ENCODE measurements at places on chromosomes 5 and 9. TPM values are rescaled to one million over a fixed set of nuclear protein-coding genes. Genes with fewer than 3 reads are reported as not detected.

GARIN3 gene
- total RNA-seq: not detected

ANKS6 gene
- 66.5 TPM for total RNA-seq

CER1 gene
- 4.1 TPM for total RNA-seq

GRCh38 chr9:34802916-34803315, 93.0 kb upstream of the CCL21 start:
- peaks cover 3% of the 10 kb centered on the region for H3K4me1 ChIP-seq
- H3K27me3 ChIP-seq: peaks cover 42% of the 10 kb centered on the region
- H3K4me3 ChIP-seq: no peak overlapping the region
- H3K27ac ChIP-seq: no peak overlapping the region
- DNase-seq: no peak
- H3K36me3 ChIP-seq: 0 out of 2 replicates have a peak, but pooled peaks cover 3% of the 10 kb centered on the region

DNA sequence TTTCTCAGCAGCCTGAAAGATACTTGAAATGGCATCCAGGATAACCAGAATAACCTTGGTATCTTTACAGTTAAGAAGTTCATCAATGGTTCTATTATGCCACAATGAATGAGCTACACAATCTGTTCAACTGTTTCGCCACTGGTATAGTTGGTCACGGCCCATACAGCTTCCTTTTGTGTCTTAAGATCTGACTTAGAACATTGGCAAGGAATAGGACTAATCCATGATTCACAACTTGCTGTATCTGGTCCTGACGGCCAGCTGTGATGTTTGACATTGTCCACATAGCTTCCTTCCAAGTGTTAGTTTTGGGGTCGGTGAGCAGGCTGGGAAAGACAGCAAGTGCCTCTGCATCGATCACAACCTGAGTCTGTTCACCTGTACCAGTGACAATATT, 113.3 kb upstream of the RAD23B start:
- no peaks in the 10 kb centered on the region for H3K27me3 ChIP-seq
- no peak overlapping the region for H3K4me3 ChIP-seq
- H3K27ac ChIP-seq: no peak overlapping the region
- no peak for DNase-seq

GRCh38 chr5:59506285-59506877, 387.1 kb downstream of the PDE4D start:
- H3K4me1 ChIP-seq: no peaks in the 10 kb centered on the region
- no peaks in the 10 kb centered on the region for H3K27me3 ChIP-seq
- no peak overlapping the region for H3K4me3 ChIP-seq
